ENCODE measurements at places on chromosomes 11 and 22.

- no peak for DNase-seq
Observed at GRCh38 chr11:33697997-33698396, 2.6 kb downstream of the C11orf91 start.

GRCh38 chr11:62602141-62603071, 741 bp upstream of the MTA2 start:
- DNase-seq: no peak

- DNase-seq: no peak
Observed at GRCh38 chr11:845872-846495, 3.3 kb downstream of the TSPAN4 start.

GRCh38 chr22:43431808-43432554, 20.2 kb downstream of the MPPED1 start:
- no peak for DNase-seq

- DNase-seq: no peak
Observed at GRCh38 chr11:64568041-64568571, 22.9 kb upstream of the SLC22A12 start.

GRCh38 chr11:28759311-28759710, 651.1 kb downstream of the METTL15 start:
- no peak for DNase-seq

GRCh38 chr11:23423104-23423503, 562.8 kb upstream of the CCDC179 start:
- DNase-seq: no peak

DNA sequence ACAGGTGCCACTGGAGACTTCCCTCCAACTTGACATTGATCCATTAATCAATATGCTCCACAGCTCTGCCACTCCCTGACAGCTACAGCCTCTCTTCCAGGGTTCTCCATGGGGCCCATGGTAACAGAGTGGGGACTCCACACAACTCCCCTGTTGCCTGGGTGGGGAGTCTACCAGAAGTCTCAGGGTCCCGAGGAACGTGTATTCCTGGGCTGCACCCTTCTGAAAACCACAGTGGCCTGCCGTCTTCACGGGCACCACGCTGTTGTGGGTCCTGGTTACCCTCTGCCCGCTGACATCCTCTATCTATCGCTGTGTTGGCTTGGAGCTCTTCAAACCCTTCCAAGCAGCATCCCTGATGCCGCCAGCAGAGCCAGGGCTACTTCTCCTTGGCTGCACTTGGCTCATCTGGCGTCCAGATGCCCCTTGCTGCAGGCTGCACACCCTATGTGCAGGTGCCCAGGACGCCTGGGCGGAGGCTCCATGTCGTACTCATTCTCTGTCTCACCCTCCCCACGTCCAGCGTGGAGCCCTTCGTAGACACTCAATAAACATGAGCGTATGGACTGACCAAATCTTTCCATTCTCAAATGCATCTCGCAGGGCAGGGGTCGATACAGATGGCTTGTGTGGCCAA, 1341.8 kb downstream of the TBC1D22A start:
- no peak for DNase-seq

DNA sequence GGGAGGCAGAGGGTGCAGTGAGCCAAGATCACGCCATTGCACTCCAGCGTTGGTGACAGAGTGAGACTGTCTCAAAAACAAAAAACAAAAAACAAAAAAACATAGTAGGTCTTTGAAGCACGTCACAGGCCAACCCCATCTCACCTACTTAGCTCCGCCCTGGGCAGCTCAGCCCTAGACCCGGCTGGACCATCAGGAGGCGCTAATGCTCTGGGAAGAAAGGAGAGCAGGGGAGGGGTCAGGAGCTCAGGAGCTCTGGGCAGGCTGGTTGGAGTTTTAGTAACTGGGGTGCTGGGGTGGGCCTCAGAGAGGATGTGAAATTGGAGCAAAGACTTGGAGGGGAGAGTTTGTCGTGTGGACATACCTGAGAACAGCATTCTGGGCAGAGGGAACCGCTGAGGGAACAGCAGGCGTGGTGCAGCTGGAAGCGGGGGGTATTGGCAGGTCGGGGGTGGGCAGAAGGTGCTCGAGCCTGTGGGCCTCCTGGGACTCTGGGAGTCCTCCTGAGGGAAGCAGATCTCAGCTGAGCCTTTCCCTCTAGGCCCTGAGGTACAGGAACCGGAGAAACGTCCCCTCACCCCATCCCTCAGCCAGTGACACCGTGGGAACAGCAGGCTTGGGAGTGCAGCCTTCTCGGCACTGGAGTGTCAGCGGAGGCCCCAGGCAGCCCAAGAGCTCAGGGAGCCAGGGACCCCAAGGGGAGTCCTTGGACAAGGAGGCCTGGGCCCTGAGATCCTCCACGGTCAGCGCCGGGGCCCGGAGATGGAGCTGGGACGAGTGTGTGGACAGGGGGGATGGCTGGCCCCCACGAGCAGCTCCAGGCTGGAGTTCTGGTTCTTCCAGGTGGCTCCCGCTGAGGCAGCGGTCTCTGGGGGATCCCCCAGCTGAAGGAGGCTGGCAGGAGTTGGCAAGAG, 2.2 kb upstream of the RPS6KA4 start:
- no peak for DNase-seq

DNA sequence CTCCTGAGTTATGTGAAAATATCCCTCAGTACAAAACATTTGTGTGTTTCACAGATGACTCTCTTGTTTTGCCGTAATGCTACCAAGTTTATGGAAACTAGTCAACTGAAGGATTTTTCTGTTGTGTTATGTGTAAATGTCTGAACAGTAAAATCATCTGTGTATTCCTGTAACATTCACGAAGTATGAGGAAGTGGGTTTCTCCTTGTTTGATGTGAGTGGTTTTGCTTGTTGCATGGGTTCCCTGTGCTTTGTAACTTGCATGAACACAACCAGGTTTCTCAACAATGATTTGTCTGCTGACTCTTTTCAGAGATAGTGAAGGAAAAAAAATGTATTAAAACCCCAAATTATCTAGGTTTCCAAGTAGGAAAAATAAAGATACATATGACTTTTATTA, 138.1 kb downstream of the PGR start:
- DNase-seq: no peak

DNA sequence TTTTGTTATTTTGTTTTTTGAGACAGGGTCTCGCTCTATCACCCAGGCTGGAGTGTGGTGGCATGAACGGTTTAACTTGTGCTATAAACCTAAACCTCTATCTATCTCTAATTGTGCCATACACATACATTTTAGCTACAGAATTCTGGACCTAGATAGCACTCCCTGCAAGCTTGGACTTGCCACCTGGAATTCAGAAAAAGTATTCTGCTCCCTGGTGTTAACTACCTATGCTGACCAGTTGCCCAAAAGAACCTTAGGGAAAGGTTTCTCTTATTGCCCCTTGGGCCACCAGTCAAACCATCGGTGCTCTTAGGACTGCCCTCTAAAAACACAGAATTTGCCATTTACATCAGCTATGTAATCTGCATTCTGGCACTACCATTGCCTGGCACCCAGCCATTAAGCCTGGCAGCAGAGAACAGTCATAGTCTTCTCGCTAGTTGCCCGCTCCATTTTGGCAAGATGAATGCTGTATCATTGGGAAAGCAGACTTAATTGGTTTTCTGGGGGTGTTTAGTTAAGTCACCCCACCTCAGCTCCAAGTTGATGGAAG, 55.3 kb downstream of the ETS1 start:
- DNase-seq: no peak
